Hematopoietic multipotent progenitor cell treated with erythropoietin and hydrocortisone succinate and interleukin-3 and kit ligand, for 8 days (in vitro differentiated cells): ENCODE measurements at places on chromosomes 4 and X.

DNA sequence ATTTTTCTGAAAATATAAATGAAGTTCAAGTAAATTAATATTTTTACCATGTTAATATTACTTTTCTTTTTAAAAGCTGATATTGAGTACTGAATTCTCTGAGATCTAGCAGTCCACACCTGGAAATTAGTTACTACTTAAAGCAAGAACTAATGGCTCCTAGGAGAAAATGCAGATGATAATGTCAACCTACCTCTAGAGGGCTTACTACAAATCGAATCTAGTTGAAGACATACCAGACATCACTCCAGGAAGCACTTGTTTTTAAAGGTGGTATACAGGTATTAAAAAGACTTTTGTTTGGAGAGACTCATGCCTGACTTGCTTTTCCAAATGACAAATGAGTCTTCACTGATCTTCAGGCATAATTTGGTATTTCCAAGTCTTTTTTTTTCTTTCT, 516.4 kb upstream of the BOD1L1 start:
- no peak for DNase-seq

- no peak for DNase-seq
Observed at GRCh38 chr4:46441136-46441859, 51.4 kb upstream of the GABRA2 start.

DNA sequence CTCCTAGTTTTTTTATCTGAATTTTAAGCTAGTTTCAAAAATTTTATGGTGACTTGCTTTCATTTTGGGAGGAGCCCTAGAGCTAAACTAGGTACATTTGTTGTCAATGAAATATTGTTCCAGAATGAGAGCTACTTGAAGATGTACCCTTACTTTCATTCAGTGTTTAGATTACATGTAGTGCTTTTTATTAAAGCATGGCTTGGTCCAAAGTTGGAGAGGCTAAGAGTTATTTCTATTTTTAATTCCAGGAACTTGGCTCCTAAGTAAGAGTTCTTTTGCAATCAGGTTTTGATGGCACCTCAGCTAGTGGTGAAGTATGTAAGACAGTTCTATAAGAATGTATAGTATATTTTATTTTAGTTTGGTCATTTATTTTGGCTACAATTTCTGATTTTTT, 165.5 kb downstream of the PRR32 start:
- DNase-seq: no peak

DNA sequence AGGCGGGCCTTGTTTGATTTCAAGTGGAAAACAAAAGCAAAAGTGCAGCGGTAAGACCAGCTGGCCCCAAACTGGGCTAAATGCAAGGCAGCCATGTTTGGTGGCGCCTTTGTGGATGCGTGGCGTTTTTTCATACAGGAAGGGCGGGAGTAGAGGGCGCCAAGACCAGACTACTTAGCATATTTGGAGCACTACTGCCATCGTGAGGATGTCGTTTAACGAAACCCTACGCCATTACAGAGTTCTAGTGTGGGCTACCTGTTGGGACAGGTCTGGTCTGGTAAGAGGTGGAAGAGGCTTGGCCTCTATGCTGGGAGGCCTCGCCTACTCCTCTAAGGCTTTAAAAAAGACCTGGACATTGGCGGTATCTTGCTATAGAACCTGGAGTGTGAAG, 230.7 kb upstream of the STK26 start:
- DNase-seq: no peak

GRCh38 chr4:100782356-100782755, 264.5 kb upstream of the EMCN start:
- no peak for DNase-seq

GRCh38 chr4:39976945-39977488, 694 bp downstream of the PDS5A start:
- peak; percentile 27 for DNase-seq

DNA sequence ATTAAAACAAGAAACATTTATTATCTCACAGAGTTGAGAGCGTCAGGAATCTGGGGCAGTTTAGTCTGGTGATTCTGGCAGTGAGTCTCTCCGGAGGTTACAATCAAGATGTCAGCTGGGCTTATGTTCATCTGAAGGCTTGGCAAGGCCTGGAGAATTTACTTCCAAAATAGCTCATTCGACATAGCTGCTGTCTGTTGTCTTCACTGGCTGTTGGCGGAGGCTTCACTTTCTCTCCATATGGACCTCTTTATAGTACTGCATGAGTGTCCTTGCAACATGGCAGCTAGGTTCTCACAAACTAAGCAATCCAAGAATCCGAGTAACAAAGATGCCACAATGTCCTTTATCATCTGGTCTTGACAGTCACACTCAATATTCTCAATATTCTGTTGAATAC, 70.2 kb upstream of the ADGRL3 start:
- no peak for DNase-seq

DNA sequence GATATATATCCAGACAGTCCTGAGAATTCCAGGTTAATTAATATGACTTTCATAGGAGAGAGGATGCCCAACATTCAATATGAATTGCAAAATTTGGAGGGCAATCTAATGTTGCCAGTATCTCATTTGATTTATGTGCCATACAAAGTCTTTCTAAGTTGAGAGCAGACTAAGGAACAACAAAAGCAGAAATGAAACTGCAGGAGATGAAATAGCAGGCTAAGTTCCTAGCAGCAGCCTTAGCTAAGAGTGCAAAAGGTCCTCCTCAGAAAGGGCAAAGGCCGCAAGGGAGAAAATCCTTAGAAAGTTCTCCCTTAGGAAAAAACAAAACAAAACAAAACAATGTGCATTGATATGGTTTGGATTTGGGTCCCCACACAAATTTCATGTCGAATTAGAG, 602.9 kb upstream of the HTR2C start:
- no peak for DNase-seq

- DNase-seq: no peak
Observed at GRCh38 chrX:5898463-5898862, 330.2 kb downstream of the NLGN4X start.

GRCh38 chr4:126241634-126242033, 926.9 kb downstream of the FAT4 start:
- DNase-seq: no peak

GRCh38 chr4:159042868-159043267, 60.0 kb upstream of the RAPGEF2 start:
- peak; percentile 29 for DNase-seq

- DNase-seq: no peak
Observed at GRCh38 chr4:28523681-28524190, 1663.1 kb downstream of the STIM2 start.

GRCh38 chrX:28847423-28847822, 260.2 kb downstream of the IL1RAPL1 start:
- no peak for DNase-seq

DNA sequence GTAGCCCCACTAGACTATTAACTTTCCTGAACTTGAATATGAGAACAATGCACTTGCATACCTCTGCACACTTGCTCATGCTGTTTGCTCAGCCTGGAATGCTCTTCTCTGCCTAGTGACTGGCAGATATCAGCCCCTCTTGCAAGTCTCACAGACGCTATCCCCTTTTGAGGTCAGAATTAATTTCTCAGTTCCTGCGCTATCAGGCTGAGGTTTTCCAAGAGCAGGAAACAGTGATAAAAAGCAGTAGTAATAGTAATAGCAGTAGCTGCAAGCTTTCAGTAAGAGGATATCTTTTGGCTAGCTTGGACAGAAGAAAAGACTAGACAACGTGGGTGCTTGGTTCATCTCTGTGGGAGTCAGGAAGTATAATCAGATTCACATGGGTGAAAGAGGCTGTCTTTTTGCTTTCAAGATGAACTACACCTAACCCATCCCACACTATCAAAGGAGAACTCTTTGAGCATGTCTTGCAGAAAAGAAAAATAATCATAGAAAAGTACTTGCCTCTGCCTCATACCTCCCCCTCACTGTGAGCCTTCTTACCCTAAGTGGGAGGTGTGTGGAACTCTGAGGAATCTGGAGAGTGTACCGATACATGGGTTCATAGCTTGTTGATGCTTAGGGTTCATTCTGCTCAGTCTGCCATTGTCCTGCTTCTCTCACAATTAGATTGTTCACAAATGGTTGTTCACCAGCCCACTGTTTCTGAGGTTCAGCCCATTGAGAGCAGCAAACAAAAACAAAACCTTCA, 11.3 kb upstream of the DRP2 start:
- DNase-seq: no peak

DNA sequence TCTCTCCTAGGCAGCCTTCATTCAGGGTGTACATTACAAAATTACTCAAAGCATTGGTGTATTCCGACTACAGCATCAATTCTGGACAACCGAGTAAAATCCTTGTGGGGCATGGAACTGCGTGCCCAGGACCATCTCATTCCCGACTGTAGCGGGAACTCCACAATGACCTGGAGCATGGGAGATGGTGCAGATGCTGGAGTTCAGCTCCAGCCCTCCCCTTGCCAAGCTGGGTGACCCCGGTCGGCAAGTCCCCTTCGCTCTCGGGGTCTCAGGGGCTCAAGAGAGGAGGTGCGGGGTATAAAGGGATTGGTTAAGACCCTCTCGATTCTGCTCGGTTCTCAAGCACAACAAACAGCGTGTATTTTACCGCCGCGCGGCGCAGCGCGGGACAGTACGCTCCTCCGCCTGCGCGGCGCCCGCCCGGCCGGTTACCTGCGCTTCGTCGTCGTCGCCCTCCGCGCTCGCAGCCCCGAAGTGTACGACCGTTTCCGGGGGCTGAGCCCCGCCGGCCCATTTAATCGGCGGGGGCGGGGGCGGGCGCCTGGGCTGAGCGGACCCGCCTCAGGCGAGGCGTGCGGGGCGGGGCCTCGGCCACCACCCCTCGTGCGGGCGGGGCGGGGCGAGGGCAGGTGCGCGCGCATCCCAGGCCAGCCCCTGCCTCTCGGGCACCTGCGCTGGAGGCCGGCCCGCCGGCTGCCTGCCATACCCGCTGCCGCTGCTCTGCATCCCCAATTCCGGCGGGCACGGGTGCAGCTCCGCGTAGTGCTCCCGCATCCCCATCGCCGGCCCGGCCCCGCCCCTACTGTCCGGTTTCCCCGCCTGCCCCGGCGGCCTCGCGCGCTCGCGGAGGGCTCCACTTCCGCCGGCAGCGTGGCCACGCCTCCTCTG, at the start of gene G6PD:
Gene G6PD (minus strand): TSS at position 493 of the 891 bp plus-strand sequence. CDS start 691 bp downstream, outside the sequence.
- peak; percentile 74 for DNase-seq

- no peak for DNase-seq
Observed at GRCh38 chrX:32455704-32456103, 755.6 kb downstream of the DMD start.

DNA sequence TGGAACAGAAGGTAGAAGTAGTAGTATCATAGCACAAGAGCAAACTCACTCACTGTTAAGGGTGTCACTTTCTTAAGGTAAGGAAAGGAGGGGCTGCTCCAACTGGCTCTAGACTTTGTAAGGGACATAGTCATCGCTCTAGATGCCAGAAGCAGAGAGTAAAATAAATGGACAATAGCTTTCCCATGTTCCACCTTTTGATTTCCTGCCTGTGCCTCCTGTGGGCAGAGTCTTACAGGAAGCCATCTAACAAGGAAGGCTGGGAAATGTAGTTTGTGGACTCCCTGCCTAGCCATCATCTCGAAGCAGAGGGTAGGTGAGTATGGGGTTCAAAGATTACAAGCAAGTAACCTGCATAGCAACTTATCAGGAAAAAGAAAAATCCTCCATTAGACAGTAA, 1.7 kb upstream of the METTL14 start:
- DNase-seq: peak; percentile 44

DNA sequence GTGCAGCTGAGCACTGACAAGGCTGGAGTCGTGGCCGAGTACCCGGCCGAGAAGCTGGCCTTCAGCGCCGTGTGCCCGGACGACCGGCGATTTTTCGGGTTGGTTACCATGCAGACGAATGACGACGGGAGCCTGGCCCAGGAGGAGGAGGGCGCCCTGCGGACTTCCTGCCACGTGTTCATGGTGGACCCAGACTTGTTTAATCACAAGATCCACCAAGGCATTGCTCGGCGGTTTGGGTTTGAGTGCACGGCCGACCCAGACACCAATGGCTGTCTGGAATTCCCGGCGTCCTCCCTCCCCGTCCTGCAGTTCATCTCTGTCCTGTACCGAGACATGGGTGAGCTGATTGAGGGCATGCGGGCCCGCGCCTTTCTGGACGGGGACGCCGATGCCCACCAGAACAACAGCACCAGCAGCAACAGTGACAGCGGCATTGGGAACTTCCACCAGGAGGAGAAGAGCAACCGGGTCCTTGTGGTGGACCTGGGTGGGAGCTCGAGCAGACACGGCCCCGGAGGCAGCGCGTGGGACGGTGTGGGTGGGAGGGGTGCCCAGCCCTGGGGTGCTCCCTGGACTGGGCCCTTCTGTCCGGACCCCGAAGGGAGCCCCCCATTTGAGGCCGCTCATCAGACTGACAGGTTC, 24.3 kb downstream of the RGS12 start:
- DNase-seq: no peak

DNA sequence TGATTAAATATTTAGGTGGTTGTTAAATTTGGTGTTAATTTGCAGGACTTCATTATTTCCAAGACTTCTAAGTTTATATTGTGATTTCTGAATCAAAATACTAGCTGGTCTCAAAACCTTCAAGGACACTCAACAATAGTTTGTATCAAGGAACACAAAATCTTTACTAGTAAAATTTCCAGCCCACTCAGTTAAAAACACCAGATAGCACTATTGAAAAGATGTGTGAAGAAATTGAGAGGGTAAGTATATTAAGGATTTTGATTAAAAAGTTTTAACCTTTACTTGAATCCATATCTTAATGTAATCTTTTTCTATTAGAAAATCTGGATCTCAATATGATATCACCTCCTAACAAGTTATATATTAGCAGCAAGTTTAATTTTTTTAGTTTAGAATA, 89.3 kb upstream of the UGT8 start:
- no peak for DNase-seq

- DNase-seq: no peak
Observed at GRCh38 chr4:136925203-136925602, 607.1 kb downstream of the PCDH18 start.

GRCh38 chr4:169492436-169493163, 119.8 kb downstream of the NEK1 start:
- peak; percentile 53 for DNase-seq

- DNase-seq: no peak
Observed at GRCh38 chrX:44062840-44063239, 89.7 kb upstream of the NDP start.

DNA sequence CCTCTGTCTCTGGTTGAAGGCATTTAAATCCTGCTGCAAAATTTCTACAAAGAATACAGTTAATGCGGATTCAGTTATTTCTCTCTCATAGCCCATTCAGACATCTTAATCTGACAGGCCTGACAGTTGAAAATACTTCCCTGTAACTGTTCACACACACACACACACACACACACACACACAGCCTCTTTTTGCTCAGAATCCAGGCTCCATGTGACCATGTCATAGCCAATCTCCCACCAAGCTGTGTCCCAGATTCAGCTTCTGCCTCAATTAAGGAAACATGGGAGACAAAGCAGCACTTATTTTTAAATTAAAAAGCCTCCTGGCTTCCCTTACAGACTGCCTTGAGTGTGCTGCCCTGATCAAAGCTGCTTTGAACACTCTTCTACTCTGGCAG, 49.3 kb upstream of the EFHC2 start:
- no peak for DNase-seq

GRCh38 chr4:48467442-48467841, 15.7 kb upstream of the SLC10A4 start:
- no peak for DNase-seq

GRCh38 chr4:108619372-108620100, 840 bp upstream of the RPL34 start:
- peak; percentile 35 for DNase-seq

GRCh38 chrX:67544281-67545035, 637 bp downstream of the AR start:
- no peak for DNase-seq
